ENCODE measurements at places on chromosomes 5 and 9.
A peak's percentile ranks its signal among the peaks of the same experiment; 100 is the strongest.

DNA sequence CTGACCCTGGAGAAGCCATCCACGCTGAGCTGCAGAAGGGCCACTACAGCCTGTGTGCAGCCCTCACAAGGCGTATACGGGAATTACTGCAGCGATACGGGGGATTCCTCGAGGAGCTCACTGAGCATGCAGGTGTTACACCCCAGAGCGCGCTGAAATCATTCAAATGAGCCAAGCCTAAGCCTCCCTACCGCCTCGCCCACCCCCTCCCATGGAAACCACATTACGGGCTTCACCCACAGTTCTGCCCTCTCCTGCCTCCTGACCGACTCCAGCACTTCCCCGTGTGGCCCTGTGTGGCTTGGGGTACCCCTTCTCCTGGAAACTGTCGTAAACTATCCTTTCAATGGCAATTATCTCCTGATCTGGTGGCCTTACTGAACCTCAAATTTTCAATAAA is 13.3 kb downstream of the SURF6 start:
- no peak for DNase-seq

DNA sequence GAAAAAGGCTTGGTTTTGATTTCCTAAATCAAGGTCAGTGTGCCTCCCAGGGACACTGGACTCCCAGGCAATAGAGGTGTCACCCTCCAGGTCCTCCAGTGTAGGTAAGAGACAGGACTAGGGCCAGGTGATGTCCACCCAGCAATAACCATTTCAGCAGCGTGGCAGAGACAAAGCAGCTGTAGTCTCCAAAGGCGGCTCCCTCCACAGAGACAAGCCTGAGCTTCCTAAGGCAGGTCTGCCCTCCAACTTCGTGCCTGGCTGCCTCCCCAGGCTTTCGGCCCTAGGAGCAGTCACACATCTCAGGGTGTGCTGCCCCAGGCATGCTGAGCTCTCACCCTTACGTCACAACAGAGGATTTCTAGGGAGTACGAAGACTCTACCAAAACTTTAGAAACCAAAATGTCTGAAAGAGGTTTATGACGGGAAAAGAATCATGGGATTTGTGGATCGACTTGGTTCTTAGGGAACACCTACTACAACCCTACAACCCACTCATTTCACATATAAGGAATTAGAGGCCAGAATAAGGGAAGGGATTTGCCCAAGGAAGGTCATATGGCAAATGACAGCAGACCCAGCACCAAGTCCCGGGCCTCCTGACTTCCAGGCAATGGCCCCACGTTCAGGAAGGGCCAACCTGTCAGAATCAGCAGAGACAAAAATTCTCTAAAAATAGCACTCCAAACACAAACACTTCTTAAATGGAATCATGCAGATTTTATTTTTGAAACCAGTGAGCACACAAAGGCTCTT is 105.5 kb downstream of the KLHL3 start:
- no peak for DNase-seq

DNA sequence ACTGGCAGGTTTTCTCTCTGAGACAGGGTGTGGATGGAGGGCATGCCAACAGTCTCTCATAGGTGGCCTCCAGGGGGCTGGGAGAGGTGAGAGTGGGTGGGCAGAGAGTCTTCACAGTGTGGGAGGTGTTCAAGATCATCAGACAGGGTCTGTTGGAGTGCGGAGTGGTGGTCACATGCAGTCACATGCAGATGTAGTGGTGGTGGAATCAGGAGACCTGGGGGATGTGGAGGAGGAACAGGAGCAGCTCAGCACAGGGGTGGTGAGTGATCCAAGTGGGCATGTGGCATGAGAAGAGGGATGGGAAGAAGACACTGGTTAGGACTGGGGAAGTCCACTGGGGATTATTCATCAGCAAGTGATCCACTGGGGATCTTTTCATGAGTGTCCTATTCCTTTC is 5.8 kb downstream of the GM2A start:
- DNase-seq: no peak

DNA sequence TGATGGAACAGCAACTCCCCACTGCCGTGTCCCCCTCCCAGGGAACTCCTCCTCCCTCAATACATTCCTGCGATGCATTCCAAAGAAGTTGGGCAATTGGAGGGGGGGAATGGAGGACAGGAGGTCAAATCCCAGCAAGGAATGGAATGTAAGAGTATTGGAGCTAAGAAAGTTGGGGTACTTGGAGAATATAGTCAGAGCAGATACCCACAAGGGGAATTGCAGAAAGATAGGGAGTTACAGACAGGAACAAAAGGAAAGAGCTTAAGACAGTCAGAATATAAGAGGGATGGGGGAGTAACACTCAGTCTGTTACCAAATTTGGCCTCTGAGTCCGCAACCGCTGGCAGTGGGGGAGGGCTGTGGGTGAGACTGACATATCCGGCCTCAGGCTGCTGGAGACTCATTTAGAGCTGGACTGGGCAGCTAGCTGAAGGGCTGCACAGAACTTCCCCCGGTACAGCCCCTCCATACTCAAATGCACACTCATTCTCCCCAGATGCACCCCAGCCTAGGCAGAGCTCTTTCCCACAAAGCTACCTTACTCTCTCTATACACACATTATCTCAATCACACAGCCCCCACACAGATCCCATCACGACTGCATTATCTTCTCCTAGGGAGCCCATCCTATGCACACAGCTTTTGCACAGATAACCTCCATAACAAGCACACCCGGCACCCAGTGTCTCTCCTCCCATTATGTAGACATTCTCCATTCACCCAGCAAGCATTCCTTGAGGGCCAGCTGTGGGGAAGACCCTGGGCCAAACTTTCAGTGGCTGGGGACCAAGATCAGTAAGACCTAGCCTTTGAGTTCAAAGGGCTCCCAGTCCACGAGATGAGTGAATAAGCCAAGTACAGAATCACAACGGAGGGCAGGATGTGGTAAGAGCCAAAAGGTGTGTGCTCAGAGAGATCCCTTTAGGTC is 3.7 kb downstream of the TLN1 start:
- DNase-seq: peak; percentile 87

GRCh38 chr5:94181895-94182294 is 436.5 kb downstream of the KIAA0825 start:
- no peak for DNase-seq

DNA sequence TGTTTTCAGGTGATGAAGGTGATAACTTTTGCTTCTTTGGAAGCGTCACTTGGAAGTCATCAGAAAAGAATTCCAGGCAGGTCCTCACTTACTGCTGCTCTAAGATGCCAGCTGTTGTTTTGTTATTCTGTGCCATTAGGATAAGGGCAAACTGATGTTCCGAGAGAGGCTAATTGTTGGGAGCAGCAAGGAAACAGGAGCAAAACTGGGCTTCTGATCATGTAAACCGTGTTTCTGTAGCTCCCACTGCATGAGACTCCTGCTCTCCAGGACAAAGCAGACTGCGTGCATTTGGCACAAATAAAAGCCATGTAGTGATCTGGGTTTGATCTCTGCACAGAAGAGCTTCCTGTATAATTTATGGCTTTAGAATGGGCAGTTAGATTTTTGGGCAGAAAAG is 248.2 kb downstream of the MAN2A1 start:
- no peak for DNase-seq

Measured in astrocyte of the spinal cord (primary cell).